ENCODE measurements at places on chromosomes 7 and 10. TPM values are rescaled to one million over a fixed set of nuclear protein-coding genes. Genes with fewer than 3 reads are reported as not detected.
A peak's percentile ranks its signal among the peaks of the same experiment; 100 is the strongest.

DNA sequence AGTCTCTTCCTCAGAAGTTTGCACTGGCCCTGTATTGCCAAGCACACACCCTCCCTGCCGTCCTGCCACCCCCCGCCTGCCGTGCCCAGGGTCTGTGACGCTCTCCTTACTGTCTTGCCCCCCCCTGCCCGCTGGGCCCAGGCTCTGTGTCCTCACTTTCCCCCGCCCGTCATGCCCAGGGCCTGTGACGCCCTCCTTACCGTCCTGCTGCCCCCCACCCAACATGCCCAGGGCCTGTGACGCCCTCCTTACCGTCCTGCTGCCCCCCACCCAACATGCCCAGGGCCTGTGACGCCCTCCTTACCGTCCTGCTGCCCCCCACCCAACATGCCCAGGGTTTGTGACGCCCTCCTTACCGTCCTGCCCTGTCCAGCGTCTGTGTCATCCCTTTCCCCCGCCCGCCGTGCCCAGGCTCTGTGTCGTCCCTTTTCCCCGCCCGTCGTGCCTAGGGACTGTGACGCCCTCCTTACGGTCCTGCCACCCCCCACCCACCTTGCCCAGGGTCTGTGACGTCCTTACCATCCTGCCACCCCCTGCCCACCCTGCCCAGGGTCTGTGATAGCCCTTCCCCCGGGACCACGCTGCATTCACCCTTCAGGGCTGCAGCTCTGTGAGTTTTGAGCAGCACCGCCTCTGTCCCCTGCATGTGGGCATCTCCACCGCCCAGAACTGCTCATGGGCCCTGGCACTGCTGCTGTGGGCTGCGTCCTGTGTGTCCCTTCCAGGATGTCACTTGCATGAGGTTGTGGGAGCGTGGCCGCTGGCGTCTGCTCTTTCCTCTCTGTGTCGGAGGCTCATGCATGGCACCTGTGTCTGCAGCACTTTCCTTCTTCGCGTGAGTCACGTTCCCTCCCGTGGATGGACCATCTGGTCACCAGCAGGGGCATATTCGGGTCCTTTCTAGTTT is 19.3 kb upstream of the PRKAR1B start:
- peak; percentile 41 for DNase-seq
- no peaks in the 10 kb centered on the region for H3K27me3 ChIP-seq
- no peak overlapping the region for H3K27ac ChIP-seq
- no peaks in the 10 kb centered on the region for H3K36me3 ChIP-seq

GRCh38 chr7:83562960-83563359 is 86.0 kb downstream of the SEMA3E start:
- no peak overlapping the region for H3K27ac ChIP-seq
- H3K27me3 ChIP-seq = no peaks in the 10 kb centered on the region
- H3K36me3 ChIP-seq = no peaks in the 10 kb centered on the region
- H3K4me1 ChIP-seq = no peaks in the 10 kb centered on the region
- no peak overlapping the region for H3K4me3 ChIP-seq
- no peak for DNase-seq

DNA sequence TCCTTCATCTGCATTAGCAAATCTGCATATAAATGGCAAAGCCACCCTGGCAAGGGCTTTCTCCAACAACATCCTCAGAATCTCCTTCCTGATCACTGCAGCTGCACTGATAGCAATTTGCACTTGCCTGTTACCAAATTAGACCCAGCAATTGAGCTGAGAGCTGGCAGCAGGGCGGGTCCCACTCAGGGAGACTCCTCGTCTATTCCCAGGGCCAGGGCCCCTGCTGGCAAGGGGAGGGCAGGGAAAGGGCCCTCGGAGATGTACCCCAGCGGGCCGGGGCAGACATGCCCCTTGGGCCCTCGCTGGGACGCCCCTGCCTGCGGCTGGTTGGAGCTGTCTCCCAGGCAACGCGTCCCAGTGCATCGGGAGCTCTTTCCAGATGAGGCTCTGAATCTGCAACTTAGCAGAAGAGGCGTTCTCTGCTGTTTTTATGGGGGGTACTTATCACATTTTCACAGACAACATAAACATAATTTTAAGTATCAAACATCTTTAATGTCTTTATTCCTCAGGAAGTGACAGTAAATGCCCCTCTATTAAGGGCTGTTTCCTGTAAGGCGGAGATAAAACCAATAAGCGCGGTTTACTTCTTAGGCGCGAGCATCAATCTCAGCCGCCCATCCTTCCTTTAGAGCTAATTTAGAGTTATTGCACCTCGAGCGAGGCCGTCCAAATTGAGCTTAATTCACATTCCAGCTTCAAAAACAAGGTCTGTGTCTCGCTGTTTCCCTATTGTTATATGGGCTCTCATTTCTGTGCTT is 249.0 kb upstream of the PPP2R2D start:
- H3K4me1 ChIP-seq = no peaks in the 10 kb centered on the region
- no peak overlapping the region for H3K4me3 ChIP-seq
- no peak overlapping the region for H3K27ac ChIP-seq
- no peaks in the 10 kb centered on the region for H3K27me3 ChIP-seq

DNA sequence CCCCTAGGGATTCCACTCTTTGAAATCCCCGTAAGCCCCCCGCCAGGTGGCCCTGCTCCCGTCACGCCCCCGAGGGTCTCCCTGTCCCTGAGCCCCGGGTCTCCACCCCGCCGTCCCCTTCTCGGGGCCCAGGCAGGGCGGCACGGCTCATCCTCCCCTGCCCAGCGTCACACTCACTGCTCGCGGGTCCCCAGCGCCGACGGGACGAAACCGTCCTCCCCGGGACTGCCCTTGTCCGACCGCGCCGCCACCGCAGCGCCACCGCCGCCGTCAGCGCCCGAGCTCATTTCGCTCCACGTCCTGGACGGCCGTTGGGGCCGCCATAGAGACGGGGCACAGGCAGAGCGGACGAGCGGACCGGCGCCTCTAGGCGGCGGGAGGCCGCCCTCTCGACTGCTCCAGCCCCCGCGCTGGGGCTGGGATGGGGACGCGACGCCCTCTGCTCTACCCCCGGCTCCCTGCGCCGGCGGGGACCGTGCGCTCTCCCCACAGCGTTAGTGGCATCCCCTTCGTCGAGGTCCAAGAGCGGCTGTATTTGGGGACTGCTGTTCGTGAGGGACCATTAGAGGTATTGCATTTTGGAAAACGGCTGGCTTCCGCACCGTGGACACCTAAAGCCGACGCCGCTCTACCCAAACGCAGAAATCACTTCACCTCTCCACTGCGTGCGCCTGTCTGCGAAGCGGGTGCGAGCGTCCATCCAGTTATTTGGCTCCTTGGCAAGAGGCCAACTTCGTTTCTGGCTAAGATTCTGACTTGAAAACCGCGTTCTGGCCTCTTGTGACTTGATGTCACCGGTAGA is at the start of gene EEF1AKMT2:
EEF1AKMT2 (minus strand) TSS at position 341 of the 802 bp plus-strand sequence; CDS start at position 287, 54 bp downstream.
- H3K4me3 ChIP-seq = peak within 1 kb of the TSS; percentile 77
- peak; percentile 93 for DNase-seq
- H3K4me1 ChIP-seq = no peaks in the 10 kb centered on the region
- H3K27ac ChIP-seq = peak within 1 kb of the TSS; percentile 81
- no peaks in the 10 kb centered on the region for H3K36me3 ChIP-seq
- H3K27me3 ChIP-seq = no peaks in the 10 kb centered on the region

GRCh38 chr7:157769526-157770215 is 432.9 kb downstream of the DNAJB6 start:
- H3K27me3 ChIP-seq = no peaks in the 10 kb centered on the region
- no peaks in the 10 kb centered on the region for H3K36me3 ChIP-seq
- no peak overlapping the region for H3K27ac ChIP-seq
- DNase-seq = peak; percentile 18
- no peaks in the 10 kb centered on the region for H3K4me1 ChIP-seq

DNA sequence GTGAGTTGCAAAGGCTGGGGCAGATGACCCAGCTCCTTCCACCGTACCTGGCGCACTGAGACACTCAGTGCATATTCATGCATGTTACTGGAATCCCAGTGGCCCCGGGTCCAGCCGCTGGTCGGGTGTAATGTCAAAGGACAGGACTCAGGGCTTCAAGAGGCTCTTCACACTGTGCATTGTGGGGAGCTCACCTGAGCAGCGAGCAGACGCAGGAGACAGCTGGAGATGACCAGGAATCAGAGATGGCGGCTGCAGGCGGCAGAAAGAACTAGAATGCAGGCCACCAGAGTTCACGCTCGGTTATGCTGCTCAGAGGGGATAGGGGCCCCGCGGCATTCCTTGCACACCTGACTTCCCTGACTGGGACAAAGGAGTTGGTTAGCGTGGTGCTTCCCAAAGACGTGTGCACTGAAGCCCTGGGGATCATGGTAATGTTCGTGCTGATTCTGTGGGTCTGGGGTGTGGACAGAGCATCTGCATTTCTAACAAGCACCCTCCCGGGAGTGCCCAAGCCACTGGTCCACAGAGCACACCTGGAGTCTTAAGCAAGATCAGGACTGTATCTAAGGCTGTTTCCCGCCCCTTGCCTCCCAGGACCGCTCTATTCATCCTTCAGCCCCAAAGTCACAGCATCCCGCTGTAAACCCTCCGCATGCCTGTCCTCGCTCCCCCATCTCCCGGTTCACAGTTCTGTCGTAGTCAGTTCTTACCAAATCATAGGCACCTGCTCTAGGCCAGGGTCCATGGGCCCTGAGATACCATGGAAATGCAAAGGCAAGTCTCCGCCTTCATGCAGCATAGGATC is 71.0 kb downstream of the MKI67 start:
- DNase-seq = no peak
- H3K4me1 ChIP-seq = no peaks in the 10 kb centered on the region
- H3K27me3 ChIP-seq = no peaks in the 10 kb centered on the region
- H3K36me3 ChIP-seq = no peaks in the 10 kb centered on the region
- H3K4me3 ChIP-seq = no peak overlapping the region

DNA sequence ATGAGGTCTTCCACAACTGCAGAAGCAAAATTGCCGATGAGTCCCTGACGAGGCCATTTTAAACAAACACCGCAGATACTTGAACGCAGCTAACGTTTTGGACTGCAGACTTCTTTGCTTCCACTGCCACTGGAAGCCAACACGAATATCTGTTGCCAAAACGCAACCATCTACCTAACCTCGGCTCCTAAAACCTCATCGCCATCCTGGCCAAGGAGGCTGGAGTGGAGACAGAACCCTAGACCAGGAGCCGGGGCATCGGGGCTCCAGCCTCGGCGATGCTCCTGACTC is 493 bp downstream of the WDR91 start:
- H3K27me3 ChIP-seq = no peaks in the 10 kb centered on the region
- DNase-seq = no peak
- H3K27ac ChIP-seq = peak overlapping the region; percentile 90

- DNase-seq = no peak
- H3K27me3 ChIP-seq = no peaks in the 10 kb centered on the region
- no peak overlapping the region for H3K4me3 ChIP-seq
- no peak overlapping the region for H3K27ac ChIP-seq
Observed at GRCh38 chr10:52249850-52250395, 64.2 kb upstream of the DKK1 start.

DNA sequence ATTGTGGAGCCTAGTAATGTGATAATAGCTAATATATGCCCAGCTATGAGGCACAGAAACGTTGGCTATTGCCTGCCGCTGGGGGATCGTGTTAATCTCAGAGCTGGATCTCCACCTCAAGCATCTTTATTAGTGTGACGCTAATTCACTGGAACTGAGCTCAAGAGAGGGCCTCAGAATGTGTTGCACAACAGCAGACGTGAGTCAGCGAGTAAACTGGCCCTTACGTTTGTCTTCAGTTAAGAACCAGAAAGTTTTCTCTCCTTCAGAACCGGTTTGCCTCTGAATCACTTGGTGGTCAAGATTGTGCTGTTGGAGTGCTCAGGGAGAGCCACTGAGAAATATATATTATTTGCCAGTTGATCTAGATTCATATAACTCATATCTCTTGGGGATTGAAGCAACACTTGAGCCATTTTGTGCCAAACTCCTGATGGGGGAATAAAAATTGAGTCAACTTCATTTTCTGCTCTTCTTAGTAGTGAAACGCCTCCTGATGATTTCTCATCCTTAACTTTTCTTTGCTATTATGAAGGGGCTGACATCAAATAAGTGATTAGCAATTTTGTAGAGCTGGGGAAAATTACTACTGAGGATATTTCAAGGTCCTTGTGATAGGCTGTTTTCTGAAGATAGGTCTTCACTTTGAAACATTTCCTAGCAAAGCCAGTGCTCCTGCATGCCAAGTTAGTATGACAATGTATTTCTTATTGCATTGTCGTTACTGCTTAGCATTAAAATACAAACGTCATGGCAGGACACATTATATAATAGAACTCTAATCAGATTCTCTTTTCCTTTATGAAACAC is 22.3 kb downstream of the BZW2 start:
- no peak for DNase-seq
- no peaks in the 10 kb centered on the region for H3K4me1 ChIP-seq
- no peak overlapping the region for H3K27ac ChIP-seq
- no peak overlapping the region for H3K4me3 ChIP-seq
- H3K27me3 ChIP-seq = no peaks in the 10 kb centered on the region

DNA sequence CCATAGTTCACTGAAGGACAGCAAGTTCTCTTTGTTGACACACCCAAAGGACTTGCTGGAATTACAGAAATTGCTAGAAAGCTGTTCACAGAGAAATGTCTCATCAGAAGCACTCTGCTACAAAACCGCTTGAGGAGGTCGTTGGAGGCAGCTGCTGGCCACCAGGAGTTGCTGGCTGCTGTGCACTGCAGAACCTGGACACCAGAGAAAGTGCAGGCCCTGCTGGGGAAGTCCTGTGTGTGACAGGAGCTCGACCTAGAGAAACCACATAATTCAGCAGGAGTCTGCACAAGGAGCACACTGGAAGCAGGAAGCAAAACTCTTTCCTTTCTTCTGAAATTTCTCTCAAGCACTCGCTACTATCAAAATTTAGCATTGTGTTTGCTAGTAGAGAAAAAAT is 461.5 kb upstream of the GHITM start:
- H3K36me3 ChIP-seq = no peaks in the 10 kb centered on the region
- H3K4me1 ChIP-seq = no peaks in the 10 kb centered on the region
- DNase-seq = no peak

GRCh38 chr10:80100861-80101695 is 22.6 kb downstream of the TMEM254 start:
- no peak overlapping the region for H3K4me3 ChIP-seq
- H3K27me3 ChIP-seq = no peaks in the 10 kb centered on the region
- no peak overlapping the region for H3K27ac ChIP-seq
- DNase-seq = no peak
- H3K36me3 ChIP-seq = no peaks in the 10 kb centered on the region
- H3K4me1 ChIP-seq = no peaks in the 10 kb centered on the region

GRCh38 chr10:35641676-35642034 is 441 bp downstream of the FZD8 start:
- no peaks in the 10 kb centered on the region for H3K4me1 ChIP-seq
- DNase-seq = no peak
- H3K36me3 ChIP-seq = no peaks in the 10 kb centered on the region
- H3K4me3 ChIP-seq = peak overlapping the region; percentile 72
- no peaks in the 10 kb centered on the region for H3K27me3 ChIP-seq

The AKR1C4 gene
- 471 TPM for total RNA-seq

Data from right lobe of liver (tissue), 6 donors.